NCI-H2107 (cell line): ENCODE measurements at places on chromosomes 5 and 9.

- DNase-seq, result no peak
Observed at GRCh38 chr5:32707418-32707997, 3.6 kb upstream of the NPR3 start.

GRCh38 chr5:23001120-23001519, 148.0 kb upstream of the CDH12 start:
- DNase-seq, result no peak

DNA sequence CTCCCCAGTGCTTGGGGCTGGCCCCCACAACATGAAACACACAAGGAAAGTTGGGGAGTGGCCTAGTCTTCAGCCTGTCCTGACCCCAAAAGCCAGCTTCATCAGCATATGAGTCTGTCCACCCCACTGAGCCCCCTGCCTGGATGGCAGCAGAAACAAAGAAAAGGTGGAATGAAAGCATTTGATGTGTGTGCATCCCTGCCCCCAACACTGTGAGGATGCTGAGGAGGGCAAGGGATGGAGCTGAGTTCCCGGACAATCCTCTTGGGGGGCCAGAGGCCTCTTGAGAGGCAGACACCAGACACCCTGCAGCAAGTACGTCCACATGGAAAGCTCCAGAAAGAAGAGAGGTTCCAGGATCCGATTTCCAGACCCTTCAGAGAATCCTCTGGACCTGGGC, 113.5 kb upstream of the PPP1R26 start:
- no peak for DNase-seq

DNA sequence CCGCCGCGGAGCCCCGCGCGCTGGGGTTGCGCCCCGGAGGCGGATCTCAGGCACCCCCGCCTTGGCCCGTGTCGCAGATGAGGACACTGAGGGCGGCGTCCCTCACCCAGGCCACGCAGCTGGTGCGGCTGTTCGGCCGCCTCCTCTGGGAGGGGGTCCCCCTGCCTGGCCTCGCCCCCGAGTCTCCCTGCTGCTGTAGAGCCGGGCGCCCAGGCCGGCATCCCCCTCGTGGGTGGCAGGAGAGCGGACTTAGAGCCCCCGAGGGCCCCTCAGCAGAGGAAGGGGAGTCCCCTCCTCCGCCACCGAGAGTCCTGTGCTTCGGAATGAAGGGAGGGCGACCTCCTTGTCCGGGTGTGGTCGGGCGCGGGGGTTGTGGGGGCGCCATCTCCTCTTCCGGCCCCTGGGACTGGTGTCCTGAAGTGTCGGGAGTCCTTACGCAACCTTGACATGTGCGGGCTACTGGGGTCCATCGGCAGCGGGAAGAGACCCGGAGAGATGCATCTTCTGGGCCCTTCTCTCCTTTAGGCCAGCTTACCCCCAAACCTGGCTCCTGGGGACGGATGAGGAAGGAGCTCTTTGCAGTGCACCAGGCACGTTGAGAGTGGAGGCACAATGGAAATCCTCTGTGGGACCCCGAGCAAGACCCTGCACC, 11.7 kb upstream of the EXOSC2 start:
- no peak for DNase-seq

DNA sequence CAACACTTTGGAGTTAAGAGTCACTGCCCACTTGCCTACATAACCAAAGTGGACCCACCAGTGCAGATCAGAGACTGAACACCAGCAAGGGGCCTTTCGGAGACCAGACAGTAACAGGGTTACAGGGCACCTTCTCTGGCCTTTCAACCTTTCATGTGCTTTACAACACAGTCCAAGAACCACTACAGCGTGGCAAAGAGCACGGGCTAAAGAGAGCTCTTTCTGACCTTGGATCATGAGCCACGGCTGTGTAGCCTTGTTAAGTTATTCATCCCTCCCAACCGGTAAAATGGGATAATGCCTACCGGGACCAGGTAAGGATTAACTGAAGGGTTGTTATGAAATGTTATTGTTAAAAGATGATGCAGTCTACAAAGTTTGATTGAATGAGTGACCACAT, 75.0 kb downstream of the TLE1 start:
- no peak for DNase-seq
